ENCODE measurements at places on chromosomes 5 and 9.

DNA sequence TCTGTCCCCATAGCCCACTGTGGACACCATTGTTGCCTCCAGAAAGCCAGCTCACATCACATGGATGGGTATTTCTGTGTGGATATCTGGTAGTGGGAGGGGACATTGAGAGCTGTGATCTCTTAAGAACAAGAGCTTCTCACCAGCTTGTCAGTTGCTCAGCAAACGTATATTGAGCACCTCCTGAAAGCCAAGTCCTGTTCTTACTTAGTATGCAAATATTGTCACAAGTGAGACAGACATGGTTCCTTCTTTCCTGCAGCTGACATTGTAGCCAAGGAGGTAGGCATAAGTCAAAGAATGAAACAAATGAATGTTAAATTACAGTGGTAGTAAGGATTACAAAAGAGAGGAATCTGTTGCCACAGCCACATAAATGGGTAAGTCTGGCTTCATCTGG is 3.8 kb downstream of the TCOF1 start:
- DNase-seq, result no peak

DNA sequence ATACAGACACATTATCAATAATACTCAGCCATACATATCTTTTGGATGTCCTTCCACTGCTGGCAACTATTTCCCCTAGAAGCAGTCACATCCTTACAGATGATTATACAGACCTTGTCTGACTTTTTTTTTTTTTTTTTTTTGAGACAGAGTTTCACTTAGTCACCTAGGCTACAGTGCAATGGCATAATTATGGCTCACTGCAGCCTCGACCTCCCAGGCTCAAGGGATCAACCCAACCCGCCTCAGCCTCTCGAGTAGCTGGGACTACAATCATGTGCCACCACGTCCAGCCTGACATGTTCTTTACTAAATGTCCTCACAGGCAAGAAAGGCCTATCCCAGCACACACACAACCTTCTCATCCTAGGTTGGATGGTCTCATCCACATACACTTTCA is 24.0 kb downstream of the NR6A1 start:
- DNase-seq, result no peak

GRCh38 chr5:37767961-37768360 is 71.9 kb downstream of the GDNF start:
- DNase-seq, result no peak

GRCh38 chr9:71663216-71663615 is 105.1 kb downstream of the CEMIP2 start:
- DNase-seq, result no peak

DNA sequence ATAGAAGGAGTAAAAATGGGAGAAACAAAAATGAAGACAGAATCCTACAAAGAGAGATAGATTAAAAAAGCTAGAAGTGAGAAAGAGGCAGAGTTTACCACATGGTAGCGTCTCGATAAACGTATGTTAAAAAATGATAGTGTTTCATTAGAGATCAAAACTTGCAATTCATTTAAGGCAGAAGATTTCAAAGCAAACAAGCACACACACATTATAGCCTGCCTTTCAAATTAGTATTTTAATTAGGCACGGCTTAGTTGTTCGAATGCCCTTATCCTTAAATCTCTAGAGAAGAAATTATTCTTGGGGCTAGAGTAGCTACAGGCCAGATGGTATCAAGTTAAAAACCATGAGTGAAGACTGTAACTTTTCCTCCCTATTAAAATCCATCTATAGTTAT is 6.0 kb downstream of the STOM start:
- DNase-seq, result no peak

- DNase-seq, result no peak
Observed at GRCh38 chr5:34563931-34564709, 92.0 kb upstream of the RAI14 start.

DNA sequence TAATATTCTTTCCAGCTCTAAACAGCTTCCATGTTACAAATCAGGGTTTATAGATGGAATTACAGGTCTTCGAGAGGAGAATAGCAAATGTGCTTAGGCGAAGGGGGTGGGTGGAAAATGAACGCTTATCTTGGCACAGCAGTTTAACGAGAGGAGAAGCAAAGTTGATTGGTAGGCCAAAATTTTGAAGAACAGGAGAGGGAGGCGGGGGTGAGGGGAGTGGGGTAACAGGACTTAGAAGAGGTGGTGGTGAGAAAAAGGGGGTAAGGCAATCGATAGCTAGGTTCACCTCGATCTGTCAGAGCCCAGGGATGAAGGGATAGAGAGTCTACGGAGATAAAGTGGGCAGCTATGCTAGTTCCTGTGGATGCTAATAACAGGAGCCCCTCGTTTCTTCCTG is 764 bp downstream of the ANKRA2 start:
- peak; percentile 2 for DNase-seq

GRCh38 chr9:110015759-110016158 is 192.2 kb downstream of the C9orf152 start:
- DNase-seq, result no peak

DNA sequence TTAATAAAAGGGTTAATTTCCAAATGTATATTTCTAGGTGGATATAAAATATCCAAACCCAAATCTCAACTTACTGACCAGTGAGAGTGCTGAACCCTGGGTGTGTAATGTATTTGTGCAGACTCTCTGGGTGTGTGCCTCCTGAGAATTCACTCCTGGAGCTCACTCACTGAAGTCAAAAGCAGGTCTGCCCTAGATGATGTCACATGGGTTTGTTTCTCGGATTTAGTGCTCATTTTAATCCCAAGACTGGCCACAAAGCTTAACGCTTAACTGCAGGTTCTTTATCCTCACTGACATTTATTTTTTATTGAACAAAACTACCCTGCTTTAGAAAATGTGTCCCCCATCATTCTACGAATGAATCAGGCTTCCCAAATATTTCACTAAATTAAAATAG is 179.4 kb downstream of the PPP2R2B start:
- no peak for DNase-seq

DNA sequence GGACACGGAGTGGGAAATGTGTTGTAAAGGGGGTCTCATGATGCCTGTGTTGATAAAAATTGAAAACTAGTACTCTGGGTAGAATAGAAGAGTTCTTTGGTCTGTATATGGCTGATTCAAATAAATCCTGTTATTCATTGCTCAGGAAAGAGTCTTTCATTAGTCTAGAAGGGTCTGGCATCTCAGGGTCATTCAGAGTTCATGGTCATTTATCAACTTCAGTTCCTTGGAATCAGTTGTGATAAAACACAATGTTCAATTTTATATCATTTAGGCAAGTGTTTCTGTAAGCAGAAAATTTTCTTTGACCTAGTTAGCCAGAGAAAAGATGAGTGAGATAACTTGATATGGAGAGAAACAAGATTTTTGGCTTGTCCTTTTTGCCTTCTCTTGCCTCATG is 36.3 kb downstream of the SPATA31D1 start:
- no peak for DNase-seq

DNA sequence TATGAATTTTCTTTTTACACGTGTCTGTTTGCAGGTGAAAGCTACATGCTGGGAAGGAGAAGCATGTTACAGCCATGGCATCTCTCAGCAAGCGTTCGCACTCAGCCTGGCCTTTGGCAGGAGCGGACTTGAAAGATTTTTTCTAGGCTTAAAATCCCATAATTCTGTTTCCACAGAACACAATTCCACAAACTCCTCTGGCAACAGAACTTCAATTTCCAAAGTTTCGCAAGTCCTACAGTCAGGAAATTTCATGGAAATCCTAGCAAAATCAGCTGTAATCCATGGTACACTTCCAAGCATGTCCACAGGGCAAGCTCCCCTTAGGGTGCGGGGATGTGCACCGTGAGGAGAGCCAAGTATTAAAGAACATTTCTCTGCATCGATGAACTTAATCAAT is 35.9 kb downstream of the SUB1 start:
- DNase-seq, result no peak

DNA sequence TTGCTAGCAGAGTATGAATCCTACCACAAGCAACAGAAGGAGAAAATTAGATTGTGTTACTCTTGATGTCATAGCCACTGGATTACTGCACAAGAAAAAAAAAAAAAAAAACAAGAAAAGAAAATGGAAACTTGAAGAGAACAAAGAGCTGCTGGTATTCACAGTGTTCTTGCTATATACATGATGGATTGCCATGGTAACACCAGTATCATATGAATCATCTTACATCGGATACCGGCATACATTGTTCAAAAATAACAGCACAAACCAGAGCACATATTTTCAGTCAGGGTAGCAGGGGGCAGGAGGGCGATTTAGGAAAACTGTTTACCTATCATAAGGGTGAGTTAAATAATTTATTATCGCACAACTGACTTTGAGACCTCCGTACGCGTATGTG is 472.9 kb downstream of the PDE4D start:
- no peak for DNase-seq

DNA sequence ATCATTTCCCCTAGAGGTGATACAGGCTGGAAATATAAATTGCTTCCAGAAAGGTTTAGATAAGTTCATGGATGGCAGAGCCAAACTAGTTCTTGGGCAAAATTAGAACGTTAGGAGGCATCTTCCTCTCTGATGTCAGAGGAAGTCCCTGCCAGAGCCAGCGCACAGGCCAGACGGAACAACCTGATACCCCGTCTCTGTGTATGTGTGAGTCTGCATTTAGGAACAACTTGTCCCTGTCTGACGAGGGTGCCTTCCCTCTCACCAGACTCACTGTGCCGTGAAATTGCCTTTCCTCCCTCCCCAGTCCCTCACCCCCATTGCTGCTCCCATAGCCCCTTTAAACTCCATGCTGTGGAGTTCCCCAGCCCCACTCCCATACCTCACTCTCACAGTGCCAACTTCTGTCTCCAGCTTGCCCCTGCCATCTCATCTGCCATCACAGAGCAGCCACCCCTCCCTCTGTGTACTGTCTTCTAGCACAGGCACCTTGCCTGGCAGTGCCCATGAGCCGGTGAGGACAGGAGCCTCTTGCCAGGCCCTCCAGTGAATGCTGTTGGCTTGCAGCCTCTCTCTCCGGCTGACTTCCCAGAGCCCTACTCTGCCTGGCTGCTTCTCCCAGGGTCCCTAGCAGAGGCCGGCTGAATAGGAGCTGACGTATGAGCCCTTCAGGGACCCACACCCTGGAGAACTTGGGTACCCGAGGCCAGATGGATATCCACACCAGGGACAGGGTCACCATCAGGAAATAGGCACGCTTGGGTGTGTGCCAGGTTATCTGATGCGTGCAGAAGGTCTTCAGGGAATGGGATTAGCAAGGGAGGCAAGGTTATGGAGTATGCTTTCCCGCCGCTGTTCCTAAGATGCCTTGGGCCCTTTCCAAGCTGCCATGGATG is 26.7 kb downstream of the UNC5A start:
- no peak for DNase-seq

DNA sequence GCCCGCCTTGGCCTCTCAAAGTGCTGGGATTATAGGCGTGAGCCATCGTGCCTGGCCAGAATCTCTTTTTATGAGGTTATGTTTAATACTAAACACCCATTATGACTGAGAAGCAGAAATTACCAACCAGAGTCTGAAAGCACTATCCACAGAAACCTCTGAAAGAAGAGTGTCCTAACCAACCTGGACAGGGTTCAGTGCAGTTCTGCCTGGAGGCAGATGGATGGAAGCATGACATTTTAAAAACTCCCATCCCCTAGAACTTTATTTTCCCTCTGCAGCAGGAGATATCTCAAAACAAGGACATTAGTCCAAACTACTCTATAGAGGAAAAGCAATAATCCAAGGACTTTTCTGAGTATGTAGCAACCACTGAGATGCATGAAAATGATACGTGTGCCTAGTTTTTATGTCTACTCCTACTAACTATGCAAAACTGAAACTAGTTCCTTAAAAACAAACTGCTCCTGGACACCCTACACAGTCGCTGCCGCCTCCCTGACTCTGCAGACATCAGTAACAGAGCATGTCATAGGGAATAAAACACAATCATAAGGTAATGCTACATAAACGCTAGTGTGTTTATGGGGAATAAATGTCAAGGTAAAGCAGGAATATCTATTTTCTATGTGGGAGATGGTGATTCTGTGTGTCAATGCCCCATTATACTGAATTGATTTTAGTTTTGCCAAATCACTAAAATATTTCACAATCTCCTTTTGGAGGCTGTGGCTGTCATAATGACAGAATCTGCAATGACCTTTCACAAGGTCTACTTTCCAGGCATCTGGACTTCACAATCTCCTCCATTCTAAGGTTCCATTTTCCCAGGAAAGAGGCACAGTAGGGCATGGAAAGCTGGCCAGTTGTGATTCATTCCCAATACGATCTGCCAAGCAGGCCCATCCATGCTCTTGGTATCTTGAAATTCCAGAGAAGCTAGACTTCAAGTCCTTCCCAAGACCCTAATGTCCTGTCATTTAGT is 122.8 kb downstream of the SIL1 start:
- no peak for DNase-seq

DNA sequence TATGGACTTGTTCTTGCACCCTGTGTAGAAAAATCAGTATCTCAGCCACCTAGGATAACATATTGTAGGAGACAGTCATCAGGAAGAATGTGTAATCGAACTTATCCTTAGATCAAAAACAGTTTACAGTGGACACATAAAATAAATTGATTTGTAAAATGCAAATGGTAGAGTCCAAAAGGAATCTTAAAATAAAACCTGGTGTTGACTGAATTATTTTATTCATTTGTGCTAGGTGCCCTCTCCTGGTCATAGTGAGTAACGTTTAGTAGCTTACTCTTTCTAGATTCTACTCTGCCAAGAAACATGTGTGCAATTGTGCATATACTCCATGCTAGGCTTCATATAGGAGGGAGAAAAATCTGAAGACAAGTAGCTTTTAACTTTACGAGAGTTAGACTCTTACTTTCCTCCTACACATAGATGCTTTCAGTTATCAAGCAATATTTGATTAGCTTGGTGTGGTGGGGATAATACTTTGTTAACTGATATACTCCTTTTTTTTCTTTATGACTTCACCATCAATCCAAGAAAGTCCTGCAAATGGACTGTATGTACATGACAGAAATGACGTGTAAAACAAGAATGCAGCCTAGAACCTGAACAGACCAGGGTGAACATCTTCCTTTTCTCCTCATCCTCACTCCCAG is 23.7 kb upstream of the LOX start:
- DNase-seq, result no peak

GRCh38 chr5:52648726-52649125 is 139.0 kb upstream of the ITGA1 start:
- DNase-seq, result no peak

DNA sequence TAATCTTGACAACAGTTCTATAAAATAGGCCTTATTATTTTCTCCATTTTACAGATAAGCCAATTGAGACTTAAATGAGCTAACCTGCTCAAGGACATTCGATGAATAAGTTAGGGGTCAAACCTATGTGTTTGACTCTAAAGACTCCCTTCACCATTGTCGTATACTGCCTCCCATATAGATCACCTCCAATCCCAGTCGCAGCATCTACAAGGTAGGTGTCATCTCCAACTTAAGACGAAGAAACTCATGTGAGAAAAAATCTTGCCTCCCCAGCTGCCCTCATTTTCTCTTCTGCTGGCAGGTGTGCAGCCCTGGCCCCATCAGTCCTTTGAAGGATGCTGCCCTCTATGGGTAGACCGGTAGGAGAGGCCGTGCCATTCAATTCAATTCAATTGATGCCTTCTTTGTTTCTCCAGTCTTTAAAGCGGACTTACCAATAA is 75.2 kb upstream of the SMARCA2 start:
- DNase-seq, result peak; percentile 21

- no peak for DNase-seq
Observed at GRCh38 chr5:13480834-13481233, 463.7 kb downstream of the DNAH5 start.
